ENCODE measurements at places on chromosomes 12 and 14. TPM values are rescaled to one million over a fixed set of nuclear protein-coding genes. Genes with fewer than 3 reads are reported as not detected.

Gene OR11G2
- total RNA-seq, result not detected

Gene MAP3K9
- 6.3 TPM for total RNA-seq

Gene LTBP2
- 0.45 TPM for total RNA-seq

Gene PRH2
- total RNA-seq, result not detected

Gene OR6C2
- total RNA-seq, result not detected

Gene TDRD9
- total RNA-seq, result 0.27 TPM

Gene DPY19L2
- not detected for total RNA-seq

Gene ADAMTS20
- not detected for total RNA-seq

Gene HRK
- not detected for total RNA-seq

Gene KRT85
- total RNA-seq, result not detected

Gene PLXNC1
- 5.2 TPM for total RNA-seq

Gene SLCO1C1
- not detected for total RNA-seq

Gene IQSEC3
- total RNA-seq, result 0.19 TPM

Gene MGAT4C
- not detected for total RNA-seq

Gene TOMM20L
- not detected for total RNA-seq

Gene SLC41A2
- 1.7 TPM for total RNA-seq

Gene TMCC3
- 0.78 TPM for total RNA-seq

Gene ANKS1B
- 1.1 TPM for total RNA-seq

Gene TAS2R20
- 1.0 TPM for total RNA-seq

Gene PARPBP
- total RNA-seq, result 1.5 TPM

Gene SLC25A47
- total RNA-seq, result not detected

Gene APPL2
- total RNA-seq, result 59.9 TPM

Gene HOXC10
- not detected for total RNA-seq

Gene TTC5
- total RNA-seq, result 9.7 TPM

Gene GPD1
- 0.47 TPM for total RNA-seq

Gene LRIG3
- not detected for total RNA-seq

Gene GPX2
- total RNA-seq, result not detected

Gene EFS
- not detected for total RNA-seq

Gene HOXC12
- total RNA-seq, result not detected

Gene BIN2
- 138 TPM for total RNA-seq

Gene SIX4
- total RNA-seq, result not detected

Gene GON7
- total RNA-seq, result 2.3 TPM

Gene ZNF705A
- total RNA-seq, result not detected

Gene BCL7A
- 3.5 TPM for total RNA-seq

Gene SPX
- total RNA-seq, result not detected

Gene AVPR1A
- total RNA-seq, result not detected

Gene ADCY4
- 5.9 TPM for total RNA-seq

Gene KCNA1
- total RNA-seq, result not detected

Gene PPP1R1A
- not detected for total RNA-seq

Data from CD4-positive, alpha-beta T cell (primary cell).